GM19239 (cell line): ENCODE measurements at places on chromosomes 5 and 9.

DNA sequence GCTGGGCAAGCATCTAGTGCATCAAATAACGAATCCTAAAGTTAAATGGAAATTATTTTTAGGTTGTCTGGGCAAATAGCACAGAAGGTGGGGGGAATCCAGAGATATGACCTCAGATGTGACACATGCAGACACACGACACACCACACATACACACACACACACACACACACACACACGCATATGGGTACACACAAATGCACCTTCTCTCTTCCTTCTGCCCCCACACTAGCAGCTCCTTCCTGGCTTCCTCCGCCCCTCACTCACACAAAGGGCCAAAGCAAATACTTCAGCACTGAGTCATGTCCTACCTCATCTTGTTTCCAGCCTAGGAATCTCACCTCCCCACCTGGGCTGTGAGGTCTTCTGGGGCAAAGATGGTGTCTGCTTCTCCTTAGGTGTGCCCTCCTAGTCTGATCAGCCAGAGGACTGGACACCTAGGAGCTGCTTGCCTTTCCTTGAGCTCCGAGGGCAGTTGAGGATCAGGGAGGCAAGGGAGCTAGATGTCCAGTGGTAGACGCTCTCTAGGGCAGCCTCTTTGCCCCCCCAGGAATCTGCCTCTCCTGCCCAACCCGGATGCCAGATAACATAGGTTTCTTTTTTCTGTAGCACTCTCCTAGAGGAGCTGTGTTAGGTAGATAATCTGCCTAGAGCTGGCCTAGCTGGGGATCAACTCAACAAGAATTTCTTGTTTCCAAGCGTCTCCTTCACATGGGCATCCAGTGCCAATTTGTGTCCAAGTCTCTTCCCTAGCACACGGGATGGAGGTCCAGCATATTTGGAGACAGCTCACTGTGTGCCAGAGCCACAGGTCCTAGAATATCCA is 14.3 kb upstream of the JADE2 start:
- no peak for DNase-seq

DNA sequence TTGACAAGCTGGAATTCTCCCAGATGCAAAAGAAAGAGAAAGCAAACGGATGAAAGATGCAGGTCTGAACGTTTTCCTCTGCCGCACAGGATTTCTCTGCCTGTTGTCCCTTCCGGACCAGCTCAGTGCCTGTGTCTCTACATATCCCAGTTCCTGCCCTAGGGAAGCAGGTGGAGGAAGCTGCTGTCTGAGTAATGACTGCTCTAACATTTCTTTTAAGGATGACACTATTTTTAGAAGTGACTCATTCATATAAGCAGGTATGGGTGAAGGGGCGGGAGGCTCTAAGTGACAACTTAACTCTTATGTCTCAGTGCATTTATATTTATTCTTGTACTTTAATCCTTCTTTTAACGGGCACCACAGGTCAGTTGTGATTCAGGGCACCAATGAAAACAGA is 128.8 kb downstream of the SLC24A2 start:
- DNase-seq, result no peak

DNA sequence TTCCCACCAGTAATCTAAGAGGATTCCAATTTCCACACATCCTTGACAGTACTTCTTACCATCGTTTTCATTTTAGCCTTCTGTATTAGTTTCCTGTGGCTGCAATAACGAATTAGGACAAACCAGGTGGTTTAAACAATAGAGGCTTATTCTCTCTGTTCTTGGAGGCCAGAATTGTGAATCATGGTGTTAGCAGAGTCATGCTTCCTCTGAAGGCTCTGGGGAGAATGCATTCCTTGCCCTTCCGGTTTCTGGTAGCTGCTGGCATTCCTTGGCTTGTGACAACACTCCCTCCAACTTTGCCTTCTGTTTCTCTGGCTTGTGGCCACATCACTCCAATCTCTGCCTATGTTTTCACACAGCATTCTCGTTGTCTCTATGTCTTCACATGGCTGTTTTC is 23.5 kb downstream of the RIGI start:
- DNase-seq, result no peak

- DNase-seq, result no peak
These were observed 180.6 kb downstream of the BARX1 start for GRCh38 chr9:93774331-93775102.

DNA sequence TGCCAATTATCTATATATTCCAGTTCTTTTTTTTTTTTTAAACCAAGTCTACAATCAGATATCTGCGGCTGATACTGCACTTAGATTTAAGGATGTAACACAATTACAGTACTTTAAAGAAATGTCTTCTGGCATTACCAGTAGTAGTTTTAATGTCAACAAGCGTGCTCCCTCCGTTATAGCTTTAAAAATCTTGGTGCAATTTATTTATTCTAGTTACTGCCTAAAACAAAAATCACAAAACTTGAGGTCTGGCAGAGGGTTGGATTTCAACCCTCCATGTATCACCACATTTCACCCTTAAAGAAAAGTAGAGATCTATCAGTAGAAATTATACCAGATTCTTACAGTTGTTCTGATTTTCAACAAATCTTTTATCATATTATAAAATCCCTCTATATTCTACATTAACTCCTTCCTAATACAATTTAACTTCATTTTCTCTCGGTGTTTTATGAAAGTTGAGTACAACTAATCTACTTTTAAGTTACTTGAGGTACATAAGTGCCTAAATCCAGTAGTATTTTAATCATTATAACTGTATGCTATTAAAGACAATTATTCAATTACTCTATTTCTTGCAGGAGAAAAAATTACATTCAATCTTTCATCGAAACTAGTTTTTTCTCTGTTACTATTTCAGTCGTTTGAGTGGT is 2.0 kb upstream of the RICTOR start:
- no peak for DNase-seq

GRCh38 chr5:76521240-76521758 is 101.9 kb downstream of the F2RL2 start:
- no peak for DNase-seq

DNA sequence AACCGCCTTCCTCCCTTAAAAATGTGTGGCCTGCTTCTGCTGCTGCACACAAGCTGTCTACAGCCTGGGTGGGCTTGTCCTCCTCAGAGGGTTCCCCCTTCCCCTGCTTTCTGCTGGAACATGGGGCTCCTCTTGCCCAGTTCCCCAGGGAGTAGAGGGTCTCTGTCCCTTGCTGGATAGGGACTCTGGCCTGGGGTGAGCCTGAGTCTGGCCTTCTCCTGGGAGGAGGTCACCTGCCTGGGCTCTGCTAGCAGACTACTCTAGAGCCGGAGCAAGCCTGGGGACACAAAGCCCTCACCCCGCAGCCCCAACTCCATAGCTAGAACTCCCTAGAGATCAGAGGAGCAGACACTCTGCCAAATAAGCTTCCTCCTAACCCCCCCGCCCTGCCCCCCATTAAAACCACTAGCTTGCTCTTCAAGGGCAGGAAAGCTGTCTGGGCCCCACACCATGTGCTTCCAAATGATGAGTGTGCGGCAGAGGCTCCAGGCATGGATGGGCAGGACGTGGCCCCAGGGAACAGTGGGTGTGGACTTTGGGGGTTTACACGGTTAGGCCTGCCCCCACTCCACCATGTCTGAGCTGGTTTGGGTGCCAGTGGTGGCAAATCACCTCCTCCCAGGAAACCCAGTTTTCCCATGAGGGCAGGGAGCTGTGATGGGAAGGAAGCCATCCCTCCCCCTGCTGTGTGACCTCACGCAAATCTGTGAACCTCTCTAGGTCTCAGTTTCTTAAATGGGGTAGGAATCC is 10.0 kb downstream of the TCF7 start:
- no peak for DNase-seq

- DNase-seq, result peak; percentile 7
These were observed 21.6 kb downstream of the MRPL22 start for GRCh38 chr5:154962494-154962893.

GRCh38 chr9:20044686-20045085 is 255.8 kb upstream of the SLC24A2 start:
- no peak for DNase-seq

- DNase-seq, result no peak
These were observed 187.8 kb downstream of the MEF2C start for GRCh38 chr5:88695232-88695631.

GRCh38 chr5:64339769-64340168 is 166.0 kb upstream of the RGS7BP start:
- no peak for DNase-seq

DNA sequence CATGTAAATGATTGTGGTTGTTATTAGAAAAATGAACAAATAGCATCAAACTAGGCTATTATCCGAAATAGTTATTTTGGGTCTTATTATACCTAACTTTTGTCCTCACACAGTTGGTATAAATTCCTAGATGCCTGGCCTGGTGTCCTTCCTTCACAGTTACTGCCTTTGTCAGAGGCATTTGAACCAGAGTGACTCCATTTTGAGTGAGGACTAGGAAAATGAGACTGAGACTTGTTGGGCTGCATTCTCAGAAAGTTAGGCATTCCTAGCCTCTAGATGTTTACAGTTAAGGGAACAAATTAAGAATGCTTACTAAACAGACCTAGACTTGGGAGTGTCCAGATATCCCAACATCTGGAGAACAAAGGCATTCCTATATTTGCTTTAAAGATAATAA is 283.5 kb upstream of the C9orf72 start:
- no peak for DNase-seq
